ENCODE measurements at places on chromosomes 3 and 15. TPM values are rescaled to one million over a fixed set of nuclear protein-coding genes. Genes with fewer than 3 reads are reported as not detected.

The NANOGP8 gene
- total RNA-seq: 0.36 TPM

The TMEM42 gene
- total RNA-seq: 13.6 TPM

The CNTN3 gene
- 12.7 TPM for total RNA-seq

The ILDR1 gene
- total RNA-seq: 5.4 TPM

The CPNE9 gene
- 0.69 TPM for total RNA-seq

The GOLGA8T gene
- not detected for total RNA-seq

The TM6SF1 gene
- total RNA-seq: 0.27 TPM

The OSTN gene
- total RNA-seq: 0.11 TPM

The KBTBD13 gene
- total RNA-seq: not detected

The CD200 gene
- total RNA-seq: 42.1 TPM

The GALNT15 gene
- 0.46 TPM for total RNA-seq

The P2RY14 gene
- not detected for total RNA-seq

The GCHFR gene
- total RNA-seq: 30.6 TPM

The CNBP gene
- total RNA-seq: 194 TPM

The COPG1 gene
- total RNA-seq: 145 TPM

The MUC20 gene
- 5.0 TPM for total RNA-seq

The MFAP1 gene
- total RNA-seq: 37.9 TPM

The P2RY12 gene
- not detected for total RNA-seq

The DAPK2 gene
- total RNA-seq: 2.0 TPM

The STARD9 gene
- total RNA-seq: 1.8 TPM

The FANCD2OS gene
- not detected for total RNA-seq

The ANKRD28 gene
- total RNA-seq: 66.1 TPM

The XCR1 gene
- total RNA-seq: not detected

The ATP13A5 gene
- total RNA-seq: 0.29 TPM

The CYP1A1 gene
- 1.5 TPM for total RNA-seq

The ALPK3 gene
- total RNA-seq: 122 TPM

The NPAP1 gene
- 0.65 TPM for total RNA-seq

The CDHR4 gene
- total RNA-seq: not detected

The MYH15 gene
- total RNA-seq: 0.91 TPM

The ERICH6 gene
- total RNA-seq: not detected

The GLDN gene
- total RNA-seq: 0.18 TPM

The GP5 gene
- total RNA-seq: 0.18 TPM

The CX3CR1 gene
- not detected for total RNA-seq

The GRAMD2A gene
- total RNA-seq: 4.0 TPM

The PP2D1 gene
- not detected for total RNA-seq

The THRB gene
- total RNA-seq: 28.4 TPM

The KLF15 gene
- total RNA-seq: 17.7 TPM

The TGM5 gene
- total RNA-seq: not detected

The LEO1 gene
- total RNA-seq: 24.7 TPM

The SEMA5B gene
- 5.9 TPM for total RNA-seq

The RTP3 gene
- total RNA-seq: not detected
